ENCODE measurements at places on chromosomes 16 and 17.

GRCh38 chr16:79434771-79435170, 165.8 kb downstream of the MAF start:
- no peak for DNase-seq

- DNase-seq, result no peak
Measured at GRCh38 chr16:88957887-88958577, 19.0 kb downstream of the CBFA2T3 start.

GRCh38 chr17:36498155-36498554, 11.7 kb downstream of the ZNHIT3 start:
- DNase-seq, result no peak

DNA sequence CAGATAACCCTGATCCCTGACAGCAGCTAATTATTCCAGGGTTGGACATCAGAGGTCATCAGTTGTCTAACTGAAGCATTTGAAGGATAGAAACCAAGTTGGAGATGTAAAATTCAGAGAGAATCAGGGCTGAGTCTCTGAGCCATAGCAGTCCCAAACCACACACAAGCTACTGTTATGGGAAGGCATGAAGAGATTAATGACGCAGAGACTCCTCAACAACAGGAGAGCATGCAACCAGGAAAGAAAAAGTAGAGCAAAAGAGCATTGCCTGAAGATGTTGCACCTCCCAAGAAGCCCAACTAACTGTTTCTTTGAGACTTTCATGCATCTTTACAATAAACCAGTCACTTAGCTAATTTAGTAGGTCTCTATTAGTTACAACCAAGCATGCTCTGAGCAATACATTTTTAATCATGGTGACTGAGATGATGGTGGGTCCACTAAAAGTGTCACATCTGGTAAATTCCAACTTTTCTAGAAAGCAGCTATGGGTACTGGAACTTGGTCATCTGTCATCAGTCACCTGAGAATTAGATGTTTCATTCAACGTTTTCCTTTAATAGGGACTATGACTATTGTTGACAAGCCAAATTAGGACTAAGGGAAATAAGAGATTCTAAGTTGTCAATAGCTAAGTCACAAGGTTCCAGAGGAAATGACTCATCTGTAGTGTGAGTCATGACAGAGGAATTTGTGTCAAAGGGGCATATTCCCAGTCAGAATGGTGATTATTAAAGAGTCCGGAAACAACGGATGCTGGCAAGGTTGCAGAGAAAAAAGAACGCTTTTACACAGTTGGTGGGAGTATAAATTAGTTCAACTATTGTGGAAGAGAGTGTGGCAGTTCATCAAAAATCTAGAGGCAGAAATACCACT, 239.8 kb downstream of the CHD9NB start:
- no peak for DNase-seq

DNA sequence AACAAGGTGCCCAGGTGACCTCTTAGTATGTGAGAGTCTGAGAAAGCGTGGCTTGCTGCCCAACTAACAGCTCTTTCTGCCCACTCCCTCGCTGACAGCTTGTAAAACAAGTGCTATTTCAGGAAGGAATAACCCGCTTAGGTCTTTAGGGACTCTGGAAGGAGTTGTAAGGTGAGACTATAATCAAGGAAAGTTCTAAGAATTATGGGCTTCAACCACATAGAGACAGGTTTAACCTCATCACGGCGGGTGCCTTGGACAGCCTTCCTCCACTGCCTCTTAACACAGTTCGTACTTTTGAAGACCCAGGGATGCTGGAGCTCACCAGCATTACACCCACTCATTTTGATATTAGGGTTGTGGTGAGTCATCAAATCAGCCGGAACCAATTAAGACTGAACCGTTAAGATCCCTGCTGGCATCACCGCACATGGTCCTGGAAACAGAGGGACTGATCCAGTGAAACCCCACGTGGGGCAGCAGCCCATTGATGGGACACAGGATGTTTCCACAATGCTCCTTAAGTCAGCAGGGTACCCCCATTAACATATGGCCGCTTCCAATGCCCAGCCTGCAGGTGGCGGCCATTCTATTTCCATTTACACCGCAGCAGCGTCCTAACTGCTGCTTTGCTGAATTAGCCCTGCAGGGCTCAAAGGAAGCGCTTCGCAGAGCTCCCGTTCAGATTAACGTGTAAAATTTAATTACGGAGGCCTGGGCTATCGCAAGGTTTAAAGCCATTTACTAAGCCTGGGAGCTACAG, 176.6 kb upstream of the SDK2 start:
- DNase-seq, result no peak

- no peak for DNase-seq
Measured at GRCh38 chr16:68362947-68363657, 52.3 kb downstream of the PRMT7 start.

DNA sequence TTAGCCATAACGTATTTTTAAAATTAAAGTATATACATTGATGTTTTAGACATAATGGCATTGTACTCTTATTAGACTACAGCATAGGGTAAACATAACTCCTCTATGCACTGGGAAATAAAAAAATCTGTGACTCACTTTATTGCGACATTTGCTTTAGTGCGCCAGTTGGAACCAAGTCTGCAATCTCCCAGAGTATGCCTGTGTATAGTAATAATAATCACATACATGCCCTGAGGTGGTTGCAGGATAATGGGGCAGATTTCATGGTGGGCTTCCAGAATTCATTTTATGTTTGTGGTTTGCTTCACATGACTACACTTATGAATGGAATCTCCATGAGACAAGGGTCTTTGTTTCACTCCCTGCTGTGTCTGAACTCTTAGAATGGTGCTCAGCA, 66.9 kb upstream of the N4BP1 start:
- DNase-seq, result no peak

- DNase-seq, result no peak
Measured at GRCh38 chr16:56202036-56202435, 10.7 kb downstream of the GNAO1 start.

GRCh38 chr17:76368545-76368944, 14.8 kb upstream of the PRPSAP1 start:
- DNase-seq, result no peak

DNA sequence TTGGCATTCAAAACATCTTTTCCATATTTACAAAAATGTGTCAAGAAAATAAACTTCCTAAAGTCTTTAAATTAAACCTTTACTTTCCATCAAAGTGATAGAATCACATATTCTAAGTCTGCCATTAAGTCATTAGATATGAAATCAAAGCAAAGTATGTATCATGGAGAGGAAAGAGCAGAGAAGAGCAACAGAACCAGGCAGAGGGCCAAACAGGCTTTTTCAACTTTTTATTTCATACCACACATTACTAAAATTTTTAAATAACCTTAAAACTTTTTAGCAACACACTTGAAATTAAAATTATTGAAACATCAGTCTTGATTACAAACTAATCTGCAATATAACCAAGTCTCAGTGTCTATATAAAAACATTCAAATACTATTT, 13.8 kb downstream of the SIAH1 start:
- DNase-seq, result no peak

GRCh38 chr16:57409870-57410587, 5.5 kb downstream of the CCL17 start:
- no peak for DNase-seq

GRCh38 chr17:32929588-32929987, 1.6 kb downstream of the TMEM98 start:
- DNase-seq, result no peak

- no peak for DNase-seq
Measured at GRCh38 chr17:80999536-81000333, 8.1 kb downstream of the CHMP6 start.

GRCh38 chr17:39955726-39956225, 7.0 kb upstream of the GSDMA start:
- DNase-seq, result no peak

- peak; percentile 98 for DNase-seq
Measured at GRCh38 chr16:30947859-30948666, 805 bp upstream of the ORAI3 start.

DNA sequence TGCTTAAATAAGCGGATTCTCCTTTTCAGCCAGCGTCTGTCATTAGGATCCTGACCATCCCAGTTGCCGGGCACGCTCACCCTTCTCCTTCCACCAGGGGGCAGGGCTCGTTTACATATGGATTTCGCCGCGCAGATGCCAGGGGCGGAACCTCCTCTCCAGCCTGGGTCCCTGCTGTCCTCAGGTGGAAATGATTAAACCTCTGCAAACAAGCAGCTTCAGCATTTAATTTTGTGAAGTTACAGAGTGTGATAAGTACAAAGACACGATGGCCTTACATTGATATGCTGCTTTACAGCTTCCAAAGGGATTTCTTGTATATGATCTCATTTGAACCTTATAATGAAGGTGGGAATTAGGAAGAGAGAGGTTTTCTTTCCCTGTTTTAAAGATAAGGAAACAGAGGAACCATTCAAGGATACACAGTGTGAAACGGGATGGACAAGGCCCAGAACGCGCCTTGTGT, 3.9 kb upstream of the KRT28 start:
- peak; percentile 88 for DNase-seq

DNA sequence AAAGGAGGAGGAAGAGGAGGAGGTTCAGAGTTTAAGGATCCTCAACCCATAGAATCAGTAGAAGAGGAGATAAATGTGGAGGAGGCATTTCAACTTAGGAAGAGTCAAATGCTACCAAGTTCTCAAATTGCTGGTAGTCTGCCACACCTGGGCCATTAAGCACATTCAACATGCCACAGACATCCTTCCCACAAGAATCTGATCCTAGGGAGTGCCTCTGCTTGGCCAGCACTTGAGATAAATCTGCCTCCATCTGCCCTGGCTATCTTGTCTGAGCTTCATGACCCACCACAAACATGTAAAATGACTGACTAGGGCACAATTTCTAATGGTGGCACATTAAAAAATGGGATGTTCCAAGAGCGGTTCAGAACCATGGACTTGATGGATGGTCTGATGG, 37.3 kb upstream of the AXIN2 start:
- no peak for DNase-seq

GRCh38 chr17:5437721-5438317, 1.1 kb downstream of the C1QBP start:
- no peak for DNase-seq

- no peak for DNase-seq
Measured at GRCh38 chr17:48539177-48539576, 5.7 kb downstream of the HOXB2 start.

- DNase-seq, result no peak
Measured at GRCh38 chr17:19313066-19313745, 49.3 kb downstream of the B9D1 start.

DNA sequence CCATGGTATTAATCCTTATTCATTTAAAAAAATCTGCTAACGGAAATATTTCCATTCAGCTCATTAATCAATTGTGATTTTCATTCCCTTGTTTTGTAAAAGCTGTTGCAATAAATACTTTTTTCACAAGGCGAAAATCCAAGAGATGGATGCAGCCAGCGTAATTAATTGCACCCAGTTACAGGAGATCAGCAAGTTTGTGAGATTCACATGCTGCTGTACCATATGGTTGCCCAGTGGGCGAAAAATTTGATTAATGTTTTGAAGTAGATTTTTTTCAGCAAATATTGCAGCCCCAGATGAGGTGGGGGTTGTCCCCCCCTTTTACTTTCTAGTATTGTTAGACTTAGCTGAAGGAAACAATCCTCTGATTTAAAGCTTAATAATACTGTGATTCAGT, 186.6 kb downstream of the WWOX start:
- DNase-seq, result no peak

DNA sequence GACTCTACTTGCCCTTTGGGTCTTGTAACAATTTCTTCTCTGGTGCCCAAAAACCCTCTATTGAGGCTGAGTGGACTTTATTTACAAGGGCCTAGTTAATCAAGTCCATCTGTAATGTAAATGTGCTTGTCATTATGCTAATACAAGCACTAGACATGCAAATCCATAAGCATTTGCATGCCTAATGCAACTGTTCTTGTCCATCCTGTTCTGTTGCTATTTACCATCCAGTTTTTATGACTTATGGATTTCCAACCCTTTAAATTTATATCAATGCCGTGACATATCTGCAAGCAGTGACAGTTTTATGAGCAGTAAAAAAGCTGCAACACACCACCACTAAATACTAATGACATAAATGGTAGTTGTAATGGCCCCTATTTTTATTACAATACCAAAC, 33.4 kb downstream of the CBLN1 start:
- no peak for DNase-seq

GRCh38 chr17:6374271-6374691, 60.6 kb downstream of the AIPL1 start:
- no peak for DNase-seq

DNA sequence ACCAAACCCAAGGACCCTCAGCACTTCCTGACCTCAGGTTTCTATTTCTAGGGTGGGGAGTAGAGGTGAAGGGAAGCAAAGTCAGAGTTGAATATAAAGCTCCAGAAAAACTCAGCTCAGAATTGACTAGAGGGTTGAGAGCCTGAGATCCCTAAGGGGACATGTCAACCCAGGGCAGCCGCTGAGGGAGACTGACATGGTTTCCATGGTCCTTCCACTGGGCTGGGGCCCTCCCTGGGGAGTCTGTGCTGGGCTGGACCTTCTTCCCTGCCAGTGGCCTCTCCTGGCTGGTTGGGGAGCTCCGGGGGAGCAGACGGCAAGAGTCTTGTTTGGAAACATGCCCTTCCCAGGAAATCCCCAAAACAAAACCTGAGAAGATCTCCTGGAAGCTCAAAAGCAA, 121.3 kb downstream of the METRNL start:
- DNase-seq, result no peak

- peak; percentile 56 for DNase-seq
Measured at GRCh38 chr16:11016993-11017392, 72.6 kb downstream of the CLEC16A start.

- no peak for DNase-seq
Measured at GRCh38 chr17:4208238-4208637, 55.5 kb downstream of the ANKFY1 start.

- no peak for DNase-seq
Measured at GRCh38 chr17:80187515-80187941, 17.7 kb downstream of the CARD14 start.

DNA sequence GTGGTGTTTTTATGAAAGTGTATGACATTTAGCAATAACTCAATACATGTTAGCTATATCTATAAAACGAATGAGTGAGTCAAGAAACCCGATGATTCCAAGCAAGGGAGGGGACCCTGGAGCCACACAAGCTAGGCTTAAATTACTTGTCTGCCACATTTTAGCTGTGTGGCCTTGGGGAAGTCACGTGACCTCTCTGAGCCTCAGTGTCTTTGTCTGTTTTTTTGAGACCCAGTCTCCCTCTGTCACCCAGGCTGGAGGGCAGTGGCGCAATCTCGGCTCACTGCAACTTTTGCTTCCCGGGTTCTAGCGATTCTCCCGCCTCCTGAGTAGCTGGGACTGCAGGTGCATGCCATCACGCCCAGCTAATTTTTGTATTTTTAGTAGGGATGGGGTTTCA, 20.1 kb upstream of the GCSH start:
- DNase-seq, result no peak
